ENCODE measurements at places on chromosomes 5 and 9.

DNA sequence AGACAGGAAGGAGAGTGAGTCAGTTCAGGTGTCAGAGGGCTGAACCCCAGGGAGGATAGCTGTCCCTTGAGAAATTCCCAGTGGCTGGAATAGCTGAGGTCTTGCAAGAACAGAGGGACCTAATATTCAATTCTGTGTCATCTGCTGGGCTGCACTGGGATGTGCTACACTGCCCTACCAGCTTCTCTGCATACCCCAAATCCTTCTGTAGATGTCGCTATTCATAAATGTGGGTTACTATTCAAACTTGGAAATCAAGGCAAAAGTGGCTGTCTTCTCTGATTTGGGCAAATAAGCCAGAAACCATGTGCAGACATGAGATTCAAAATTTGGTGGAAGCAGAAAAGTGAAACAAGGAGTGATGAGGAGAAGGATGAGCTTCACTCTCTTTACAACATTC, 16.3 kb downstream of the TNFSF8 start:
- DNase-seq: no peak

DNA sequence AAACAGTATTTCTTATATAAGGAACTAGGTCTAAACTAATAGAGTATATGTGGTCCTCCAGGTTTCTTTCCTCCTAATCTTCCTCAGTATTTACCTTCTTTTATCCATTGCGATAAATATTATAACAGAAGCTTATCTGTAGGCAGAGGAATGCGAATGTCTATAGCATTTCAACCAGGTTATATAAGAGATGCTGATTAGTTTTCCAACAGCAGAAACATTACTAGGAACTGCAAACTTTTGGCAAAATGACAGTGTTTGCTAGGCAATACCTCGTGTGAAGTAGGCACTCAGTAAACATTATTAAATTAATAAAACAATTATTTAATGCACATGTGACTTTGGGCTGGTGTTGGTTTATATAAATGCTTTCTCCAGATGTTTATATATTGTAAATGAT, 206.5 kb downstream of the GABRB2 start:
- DNase-seq: no peak

DNA sequence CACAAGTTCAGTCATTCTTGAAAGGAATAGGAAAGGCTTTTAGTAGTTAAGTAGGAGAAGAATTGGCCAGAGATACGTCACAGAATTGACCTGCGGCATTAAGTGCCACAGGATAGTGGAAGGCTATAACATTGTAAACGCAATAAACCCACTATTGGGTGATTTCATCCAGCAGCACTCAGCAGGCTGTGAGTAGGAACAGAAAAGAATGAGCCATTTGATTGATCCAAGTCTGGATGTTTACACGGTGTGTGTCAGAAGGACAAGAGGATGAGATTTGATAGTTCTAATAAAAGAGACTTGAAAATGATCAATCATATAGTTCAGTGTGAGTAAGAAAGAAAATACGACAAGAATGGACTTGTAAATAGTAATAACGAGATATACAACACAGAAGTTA, 110.0 kb upstream of the MTAP start:
- DNase-seq: no peak

GRCh38 chr9:78103971-78104433, 72.4 kb upstream of the GNAQ start:
- peak; percentile 40 for DNase-seq

- peak; percentile 71 for DNase-seq
Observed at GRCh38 chr9:114505187-114506081, at the start of gene WHRN. Gene WHRN (minus strand): TSS chr9:114505473. CDS start chr9:114504801, 672 bp downstream.
